Fibroblast of lung (primary cell): ENCODE measurements at places on chromosomes 6 and 20. TPM values are rescaled to one million over a fixed set of nuclear protein-coding genes. Genes with fewer than 3 reads are reported as not detected.

The PRPH2 gene
- total RNA-seq = 5.1 and 8.6 TPM in 2 replicates

The BPIFB1 gene
- total RNA-seq = not detected in 2 replicates

The MUC21 gene
- not detected in 2 replicates for total RNA-seq

The DPPA5 gene
- total RNA-seq = not detected in 2 replicates

The CLPSL2 gene
- total RNA-seq = not detected in 2 replicates

The C6orf163 gene
- total RNA-seq = 1.8 and 2.8 TPM in 2 replicates

The HCRTR2 gene
- not detected in 2 replicates for total RNA-seq

The AVP gene
- total RNA-seq = not detected in 2 replicates

The FLOT1 gene
- 136 and 180 TPM in 2 replicates for total RNA-seq

The TRDN gene
- not detected in 2 replicates for total RNA-seq

The HSD17B8 gene
- 11.0 and 11.4 TPM in 2 replicates for total RNA-seq

The GRM1 gene
- under 0.01 and 0.17 TPM in 2 replicates for total RNA-seq
